ENCODE measurements at places on chromosomes 2 and 18. TPM values are rescaled to one million over a fixed set of nuclear protein-coding genes. Genes with fewer than 3 reads are reported as not detected.

DNA sequence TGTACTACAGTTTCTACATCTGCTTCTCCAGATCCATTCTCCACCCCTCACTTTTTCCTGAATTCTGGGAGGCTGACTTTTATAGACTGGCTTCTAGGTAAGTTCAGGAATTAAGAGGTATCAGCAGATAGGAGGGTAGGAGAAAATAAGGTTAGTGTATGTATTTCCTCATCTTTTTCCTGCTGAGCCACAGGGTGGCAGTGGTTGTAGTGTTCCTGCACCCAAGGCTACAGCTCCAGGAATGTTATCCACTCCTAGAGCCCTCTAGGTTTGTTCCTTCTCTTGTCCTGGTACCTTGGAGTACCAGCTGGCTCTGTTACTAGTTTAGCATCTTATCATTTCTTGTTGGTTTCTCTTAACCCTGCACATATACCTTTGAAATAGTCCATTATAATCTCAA is 40.7 kb upstream of the C2orf66 start:
- peak; percentile 2 for DNase-seq

DNA sequence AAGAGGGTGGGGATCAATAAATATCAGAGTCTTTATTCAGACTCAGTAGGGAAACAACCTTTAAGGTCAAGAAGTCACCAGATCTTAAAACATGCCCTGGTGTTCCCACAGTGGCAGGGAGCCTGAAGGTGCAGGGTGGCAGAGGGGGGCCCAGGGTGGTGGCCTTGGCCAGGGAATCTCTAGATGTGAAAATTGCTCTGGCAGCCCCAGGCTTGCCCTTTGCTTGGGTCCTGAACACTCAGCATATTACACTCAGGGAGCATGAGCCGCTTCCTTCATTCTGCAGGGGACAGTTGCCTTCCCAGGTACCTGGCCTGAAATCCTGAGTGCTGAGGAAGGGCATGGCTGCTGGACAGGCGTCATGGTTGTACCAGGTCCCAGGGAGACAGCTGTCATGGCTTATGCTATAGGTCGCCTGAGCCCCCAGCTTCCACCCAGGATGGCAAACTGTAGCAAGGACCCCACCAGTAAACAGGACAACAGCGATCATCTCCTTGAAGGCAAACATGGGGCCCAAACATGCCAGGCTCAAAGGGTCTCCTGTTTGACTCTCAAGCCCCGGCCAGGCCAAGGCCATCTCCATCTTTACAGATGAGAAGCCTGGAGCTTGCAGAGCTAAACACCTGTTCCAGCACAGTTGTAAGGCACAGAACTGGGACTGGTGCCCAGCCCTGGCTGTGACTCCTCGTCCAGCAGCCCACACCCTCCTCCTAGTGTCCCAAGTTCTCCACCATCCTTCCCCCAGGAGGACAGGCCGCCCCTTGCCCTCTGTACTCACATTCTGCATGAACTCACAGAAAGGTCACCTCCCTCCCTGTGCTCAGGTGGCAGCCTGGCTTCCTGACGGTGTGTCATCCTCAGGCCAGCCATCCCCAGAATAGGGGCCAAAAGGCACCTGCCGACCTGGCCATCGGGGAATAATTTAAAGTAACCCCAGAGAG is 14.6 kb downstream of the ABCG8 start:
- DNase-seq, result no peak

DNA sequence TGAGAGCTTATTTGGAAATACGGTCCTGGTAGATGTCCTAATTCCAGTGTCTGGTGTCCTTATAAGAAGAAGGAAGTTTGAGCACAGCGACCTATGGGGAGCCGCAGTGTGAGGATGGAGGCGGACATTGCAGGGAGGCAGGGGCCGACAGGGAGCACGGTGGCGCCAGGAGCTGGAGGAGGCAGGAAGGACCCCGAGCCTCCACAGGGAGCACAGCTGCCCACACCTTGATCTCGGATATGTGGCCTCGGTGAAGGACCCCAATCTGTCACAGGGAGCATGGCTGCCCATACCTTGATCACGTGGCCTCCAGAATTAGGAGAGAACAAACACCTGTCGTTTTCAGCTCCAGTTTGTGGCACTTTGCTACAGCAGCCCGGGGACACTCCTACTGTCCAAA is 461.6 kb upstream of the SALL3 start:
- no peak for DNase-seq

- no peak for DNase-seq
Measured at GRCh38 chr18:24595561-24596031, 135.2 kb downstream of the HRH4 start.

GNLY gene
- total RNA-seq, result not detected

GRCh38 chr2:216379977-216380376 is 7.7 kb upstream of the MARCHF4 start:
- no peak for DNase-seq

KYNU gene
- 2.7 TPM for total RNA-seq

IL36A gene
- total RNA-seq, result not detected

DNA sequence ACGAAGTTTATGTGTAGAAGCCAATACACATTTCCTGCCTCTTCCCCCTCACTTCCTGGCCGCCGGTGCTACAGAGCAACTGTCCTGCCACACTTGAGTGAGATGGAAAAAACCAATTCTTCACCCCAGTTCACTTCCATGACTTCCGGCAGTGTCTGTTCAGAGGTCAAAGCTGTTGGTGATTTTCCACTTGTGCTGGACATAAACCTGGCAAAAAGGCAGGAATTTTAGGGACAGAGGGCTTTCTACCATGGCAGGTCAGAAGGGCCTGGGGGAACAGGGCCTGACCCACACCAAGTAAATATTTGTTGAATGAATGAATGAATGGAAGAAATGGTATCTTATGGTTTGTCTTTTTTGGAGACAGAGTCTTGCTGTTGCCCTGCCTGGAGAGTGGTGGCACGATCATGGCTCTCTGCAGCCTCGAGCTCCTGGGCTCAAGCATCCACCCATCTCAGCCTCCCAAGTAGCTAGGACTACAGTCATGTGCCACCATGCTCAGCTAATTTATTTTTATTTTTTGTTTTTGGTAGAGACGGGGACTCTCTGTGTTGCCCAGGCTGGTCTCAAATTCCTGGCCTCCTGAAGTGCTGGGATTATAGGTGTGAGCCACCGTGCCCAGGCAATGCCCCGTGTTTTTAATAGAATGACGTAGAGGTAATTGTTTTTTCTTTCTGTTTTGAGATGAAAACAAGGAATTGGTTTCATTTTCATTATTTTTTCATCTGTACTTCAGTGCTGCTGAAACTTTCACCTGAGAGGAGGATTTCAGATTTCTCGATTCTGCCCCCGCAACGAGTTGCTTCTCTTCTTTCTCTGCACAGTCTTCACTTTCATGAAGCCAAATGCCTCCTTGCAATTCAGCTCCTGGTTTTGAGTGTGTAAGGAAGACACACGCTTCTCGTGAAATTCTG is 48.0 kb upstream of the LPIN2 start:
- DNase-seq, result no peak

SERPINB3 gene
- total RNA-seq, result not detected

RBM44 gene
- total RNA-seq, result 0.07 TPM

OR6B2 gene
- total RNA-seq, result not detected

DNER gene
- 5.5 TPM for total RNA-seq

GRCh38 chr18:35248429-35248828 is 7.6 kb downstream of the ZNF397 start:
- no peak for DNase-seq

DNA sequence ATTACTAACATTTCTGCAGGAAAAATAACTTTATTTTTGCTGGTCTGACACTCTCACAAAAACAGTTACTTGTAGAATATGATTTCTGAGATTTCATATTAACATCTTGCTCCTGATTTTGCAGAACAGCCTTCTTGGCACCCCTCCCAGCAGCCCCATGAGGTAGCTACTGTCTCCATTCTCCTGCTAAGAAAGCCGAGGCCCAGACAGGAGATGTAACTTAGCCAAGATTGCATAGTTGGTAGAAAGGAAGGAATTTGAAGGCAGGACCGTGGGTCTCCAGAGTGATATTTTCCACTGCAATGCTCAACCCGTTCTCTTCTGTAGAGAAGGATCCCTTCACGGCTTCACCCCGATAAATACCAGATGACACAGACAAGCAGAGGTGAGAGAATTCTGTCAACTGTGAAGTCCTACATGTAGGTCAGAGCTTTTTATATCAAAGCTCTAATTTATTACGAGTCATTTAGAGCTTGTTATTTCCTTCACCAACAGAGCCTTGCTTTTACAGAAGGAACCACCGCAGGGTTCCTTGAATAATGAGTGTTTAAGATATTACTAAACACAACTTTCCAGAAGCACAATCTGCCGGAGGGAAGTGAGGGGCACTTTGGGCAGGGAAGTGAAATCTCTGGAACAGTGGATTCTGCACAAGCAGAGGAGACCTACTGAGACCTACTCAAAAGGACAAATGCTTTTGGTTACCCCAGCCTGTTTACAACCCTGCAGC is 48.0 kb upstream of the MYCN start:
- DNase-seq, result no peak
